ENCODE measurements at places on chromosomes 3 and 15.

- DNase-seq = no peak
Observed at GRCh38 chr15:52730173-52730572, 51.0 kb upstream of the ATOSA start.

DNA sequence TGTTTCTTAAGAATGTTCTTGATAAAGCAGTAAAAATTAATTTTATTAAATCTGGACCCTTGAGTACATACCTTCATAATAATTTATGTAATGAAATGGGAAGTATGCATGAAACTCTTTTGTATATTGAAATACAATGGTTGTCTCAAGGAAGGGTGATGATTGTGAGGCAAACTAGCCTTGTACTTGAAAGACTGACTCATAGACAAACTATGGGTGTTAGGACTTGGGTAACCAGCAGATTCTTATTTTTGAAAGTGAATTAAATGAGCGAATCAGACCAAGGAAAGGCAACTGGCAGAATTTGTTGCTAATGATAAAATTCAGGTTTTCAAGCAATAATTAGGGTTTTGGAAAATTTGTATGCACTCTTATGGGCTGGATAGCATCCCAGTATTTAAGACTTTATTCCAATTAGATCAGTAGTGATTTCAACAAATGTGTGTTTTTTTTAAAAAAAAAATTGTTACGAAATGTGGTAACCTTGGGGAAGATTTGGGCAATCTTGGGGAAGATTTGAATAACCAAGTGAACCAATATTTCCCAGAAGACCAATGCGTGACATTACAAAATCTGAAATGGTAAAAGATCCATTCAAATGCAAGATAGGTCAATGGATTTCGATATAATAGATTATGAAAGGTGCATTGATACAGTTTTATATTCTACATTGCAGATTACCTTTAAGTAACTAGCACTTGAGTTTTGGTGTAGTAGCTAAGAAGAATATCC lies 42.0 kb downstream of the ATP2C1 start:
- no peak for DNase-seq

- DNase-seq = no peak
Observed at GRCh38 chr3:61922118-61922517, 360.7 kb downstream of the PTPRG start.

GRCh38 chr15:70508561-70509281 lies 254.6 kb downstream of the UACA start:
- no peak for DNase-seq

DNA sequence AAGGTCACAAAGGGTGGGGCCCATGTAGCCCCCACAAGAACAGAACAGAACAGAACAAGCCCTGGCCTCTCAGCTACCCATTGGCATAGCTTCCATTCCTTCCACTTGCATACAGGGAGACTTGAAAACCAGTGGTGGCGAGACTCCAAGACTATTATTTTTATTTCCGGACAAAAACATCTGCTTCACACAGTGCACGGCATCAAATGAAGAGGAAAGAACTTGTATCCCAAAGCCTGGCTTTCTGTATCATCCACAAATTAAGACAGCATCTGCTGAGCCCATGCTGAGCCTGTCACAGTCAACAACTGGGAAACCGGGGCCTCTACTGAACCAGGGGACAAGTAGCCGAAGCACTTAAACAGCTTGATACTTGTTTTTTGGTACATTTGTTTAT lies 56.0 kb downstream of the CLEC3B start:
- DNase-seq = no peak

GRCh38 chr15:62307551-62307950 lies 142.5 kb upstream of the C2CD4B start:
- DNase-seq = no peak

GRCh38 chr3:39255503-39256325 lies 24.1 kb downstream of the CX3CR1 start:
- no peak for DNase-seq

DNA sequence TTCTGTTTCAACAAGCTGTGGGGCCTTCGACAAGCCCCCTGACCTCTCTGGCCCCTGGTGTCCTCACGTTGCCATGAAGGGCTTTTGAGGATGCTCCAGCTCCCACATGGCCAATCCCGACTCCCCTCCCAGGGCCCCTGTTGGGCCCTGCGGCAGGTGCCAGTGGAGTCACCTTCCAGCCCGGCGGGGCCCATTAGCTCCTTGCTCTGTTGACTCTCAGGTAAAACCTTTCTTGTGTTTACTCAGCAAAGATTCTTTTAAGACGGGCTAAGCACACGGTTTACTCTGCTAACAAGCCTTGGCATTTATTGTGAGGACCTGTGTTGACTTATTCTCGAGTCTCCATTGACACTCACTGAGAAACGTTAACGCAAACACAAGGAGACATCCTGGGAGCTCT lies 15.0 kb downstream of the RPLP1 start:
- DNase-seq = no peak

DNA sequence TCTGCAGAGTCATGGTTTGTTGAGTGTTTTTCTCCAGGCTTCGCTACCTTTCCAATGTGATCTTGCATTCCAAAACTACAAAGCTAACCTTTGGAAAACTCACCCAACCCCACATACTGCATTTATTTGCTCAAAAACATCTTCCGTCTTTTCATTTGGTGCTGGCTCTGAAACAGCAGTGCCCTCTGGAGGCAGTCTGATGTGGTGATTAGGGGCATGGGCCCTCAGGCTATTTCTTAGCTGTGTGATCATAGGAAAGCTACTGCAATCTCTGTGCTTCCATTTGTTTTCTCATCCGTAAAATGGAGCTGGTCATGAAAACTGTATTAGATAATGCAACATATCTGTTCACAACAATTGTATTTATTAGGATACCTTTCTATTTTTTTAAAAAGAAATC lies 47.0 kb downstream of the MTHFS start:
- DNase-seq = no peak
